ENCODE measurements at places on chromosomes 2 and 18.

- DNase-seq = peak; percentile 24
These were observed 1.7 kb downstream of the TRIP12 start for GRCh38 chr2:229920011-229920641.

GRCh38 chr2:137708311-137708710 lies 256.0 kb upstream of the HNMT start:
- no peak for DNase-seq

GRCh38 chr18:5456577-5457461 lies 87.0 kb downstream of the EPB41L3 start:
- DNase-seq = peak; percentile 66

DNA sequence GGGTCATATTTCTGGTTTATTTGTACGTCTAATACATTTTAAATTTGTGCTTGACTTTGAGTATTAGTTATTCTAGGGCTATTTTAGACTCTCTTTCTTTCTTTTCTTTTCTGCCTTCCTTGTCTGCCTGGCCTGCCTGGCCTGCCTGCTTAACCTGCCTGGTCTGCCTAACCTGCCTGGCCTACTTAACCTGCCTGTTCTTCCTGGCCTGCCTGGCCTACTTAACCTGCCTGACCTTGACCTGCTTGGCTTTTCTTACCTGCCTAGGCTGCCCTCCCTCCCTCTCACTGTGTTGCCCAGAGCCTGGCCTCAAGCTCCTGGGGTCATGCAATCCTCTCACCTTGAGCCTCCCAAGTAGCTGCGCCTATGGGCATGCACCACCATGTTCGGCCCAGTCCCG lies 83.7 kb downstream of the PMAIP1 start:
- no peak for DNase-seq

DNA sequence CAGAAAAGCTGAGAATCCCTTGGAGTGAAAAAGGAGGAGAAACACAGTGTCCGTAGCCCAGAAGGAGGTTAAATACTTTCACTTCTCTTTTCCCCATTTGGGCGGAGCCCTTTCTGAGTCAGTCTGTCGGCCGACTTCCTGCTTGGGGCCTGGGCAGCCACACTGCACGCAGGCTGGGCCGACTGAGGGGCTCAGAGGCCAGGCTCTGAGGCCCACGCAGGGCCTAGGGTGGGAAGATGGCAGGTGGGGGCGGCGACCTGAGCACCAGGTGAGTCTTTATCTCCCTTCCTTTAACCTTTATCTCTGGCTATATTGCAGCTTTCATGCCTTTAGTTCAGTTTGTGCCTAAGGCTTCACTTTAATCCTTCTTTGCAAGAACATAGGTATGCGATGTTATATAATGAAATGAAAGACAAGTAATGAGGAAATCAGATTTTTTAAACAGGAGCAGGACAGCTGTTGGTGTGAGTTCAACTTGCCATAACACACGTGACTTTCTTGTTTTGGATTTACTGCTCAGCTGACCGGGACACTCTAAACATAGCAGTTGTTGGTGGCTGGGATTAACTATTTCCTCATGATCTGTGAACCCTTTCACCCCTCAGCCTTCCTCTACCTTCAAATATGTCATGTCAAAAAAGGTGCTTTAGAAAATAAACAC lies at the start of gene SP100:
SP100 (plus strand) TSS at position 141 of the 661 bp plus-strand sequence; CDS start at position 237, 96 bp downstream.
- DNase-seq = peak; percentile 82

DNA sequence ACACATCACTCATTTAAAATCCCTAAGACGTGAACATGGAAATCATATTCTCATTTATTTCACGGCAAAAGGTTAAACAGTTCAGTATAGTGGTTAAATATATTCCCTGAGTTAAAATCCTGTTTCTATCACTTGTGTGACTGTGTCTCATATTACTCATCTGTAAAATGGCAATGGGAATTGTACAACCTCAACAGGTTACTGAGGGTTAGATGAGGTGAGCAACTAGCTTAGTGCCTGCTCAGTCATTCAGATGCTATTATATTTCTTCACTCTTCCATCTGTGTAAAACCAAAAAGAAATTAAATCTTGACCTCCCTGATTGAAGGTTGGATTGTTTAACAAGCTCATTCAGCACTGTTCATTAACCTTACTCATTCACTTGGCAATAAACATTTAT lies 212.4 kb upstream of the STK17B start:
- no peak for DNase-seq

GRCh38 chr2:202169131-202169530 lies 69.3 kb downstream of the SUMO1 start:
- DNase-seq = no peak

- DNase-seq = no peak
These were observed at the start of gene IL1R2 for GRCh38 chr2:101991721-101992145. TSS of gene IL1R2 (plus strand) at chr2:101991960. CDS start at chr2:102008576, 16,616 bp downstream.

DNA sequence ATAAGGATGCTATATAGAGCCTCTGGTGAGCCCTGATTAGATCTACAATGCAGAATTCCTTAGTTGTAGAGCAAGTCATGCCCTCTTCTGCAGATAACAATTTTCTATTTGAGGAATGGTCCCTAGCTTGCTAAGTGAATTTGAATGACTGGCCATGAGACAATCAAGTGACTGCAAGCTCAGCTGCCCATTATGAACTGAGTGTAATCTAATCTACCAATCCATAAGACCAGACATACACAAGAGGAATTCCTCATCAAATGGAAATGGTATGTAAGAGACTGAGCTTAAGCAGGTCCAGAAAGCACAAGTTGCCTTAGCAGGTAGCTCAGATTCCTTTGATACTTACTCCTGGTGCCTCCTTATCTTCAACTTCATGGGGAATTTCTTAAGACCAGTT lies 4.8 kb upstream of the ANKRD44 start:
- no peak for DNase-seq

- DNase-seq = no peak
These were observed 47.5 kb downstream of the GALNT3 start for GRCh38 chr2:165746501-165746900.

DNA sequence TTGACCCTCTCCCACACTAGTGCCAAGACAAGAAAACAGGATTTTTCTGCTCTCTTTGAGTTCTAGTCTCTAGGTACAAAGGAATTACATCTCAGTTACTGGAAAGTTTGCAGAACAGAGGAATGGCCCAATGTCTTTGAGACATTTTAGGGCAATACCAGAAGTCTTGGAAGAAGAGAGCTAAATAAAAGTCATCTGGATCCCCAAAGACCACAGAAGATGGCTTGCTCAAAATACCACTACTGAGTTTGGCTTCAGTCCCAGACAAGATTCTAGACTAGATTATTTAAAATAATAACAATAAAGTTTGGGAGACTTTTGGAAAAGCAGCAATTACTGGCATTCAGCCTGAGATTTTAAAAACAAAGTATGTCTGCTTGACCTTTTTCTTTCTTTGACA lies 61.9 kb upstream of the HK2 start:
- no peak for DNase-seq

DNA sequence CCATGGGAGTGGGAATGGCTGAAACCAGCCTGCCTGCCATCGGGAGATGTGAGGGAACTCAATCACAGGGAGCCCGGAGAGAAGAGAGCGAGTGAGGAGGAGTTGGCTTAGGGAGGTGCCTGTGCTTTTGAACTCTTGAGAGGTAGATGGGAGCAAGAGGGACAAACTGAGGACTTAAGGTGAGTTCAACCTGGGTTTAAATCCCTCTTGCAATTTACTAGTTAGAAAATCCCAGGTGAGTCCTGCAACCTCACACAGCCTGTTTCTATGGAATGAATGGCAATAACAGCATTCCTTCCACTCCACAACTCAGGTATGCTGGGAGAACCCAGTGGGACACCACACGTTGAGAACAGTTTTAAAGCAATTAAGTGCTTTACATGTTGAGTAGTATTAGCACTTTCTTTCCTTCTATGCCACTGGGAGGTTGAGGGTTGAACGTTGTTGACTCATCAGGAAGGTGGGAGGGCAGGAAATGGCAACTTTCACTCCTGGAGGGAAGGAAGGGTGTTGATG lies 57.3 kb downstream of the VIT start:
- peak; percentile 3 for DNase-seq

DNA sequence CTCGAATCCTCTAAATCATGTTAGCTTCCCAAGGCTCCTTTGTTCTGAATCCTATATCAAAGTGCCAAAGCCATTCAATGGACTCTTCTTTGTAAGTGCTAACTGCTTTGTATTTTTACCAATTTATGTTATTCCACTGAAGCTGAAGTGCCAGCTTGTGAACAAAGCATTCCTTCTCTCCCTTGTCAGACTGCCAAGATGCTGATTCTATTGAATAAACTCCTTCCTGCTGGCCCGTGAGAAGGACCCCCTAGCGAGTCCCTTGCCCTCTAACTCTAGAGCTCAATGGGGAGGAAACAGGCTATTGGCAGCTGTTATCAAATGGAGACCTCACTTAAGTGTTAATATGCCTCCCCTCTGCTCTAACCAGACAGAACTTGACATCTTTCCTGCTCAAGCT lies 1097.9 kb upstream of the CNTNAP5 start:
- peak; percentile 28 for DNase-seq

GRCh38 chr2:49585921-49586320 lies 431.6 kb upstream of the FSHR start:
- no peak for DNase-seq

GRCh38 chr2:167842047-167842446 lies 405.3 kb downstream of the STK39 start:
- DNase-seq = no peak

DNA sequence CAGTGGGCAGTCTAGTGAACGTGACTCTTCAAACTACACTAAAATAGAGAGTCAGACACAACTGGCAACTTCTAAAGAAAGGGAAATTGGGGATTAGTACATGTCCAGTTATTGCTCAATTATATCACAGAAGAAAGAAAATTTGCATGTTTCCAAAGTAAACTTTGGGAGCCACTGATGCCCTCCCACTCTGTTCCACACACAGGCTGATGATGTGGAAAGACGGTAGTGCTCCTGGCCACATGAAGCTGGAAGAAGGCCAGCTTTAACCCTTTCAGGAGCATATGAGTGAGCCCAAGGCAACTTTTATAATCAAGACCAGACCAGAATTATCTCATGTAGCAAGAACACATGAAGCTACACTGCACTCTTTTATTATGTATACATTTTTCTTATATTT lies 141.0 kb downstream of the NR4A2 start:
- DNase-seq = peak; percentile 1

DNA sequence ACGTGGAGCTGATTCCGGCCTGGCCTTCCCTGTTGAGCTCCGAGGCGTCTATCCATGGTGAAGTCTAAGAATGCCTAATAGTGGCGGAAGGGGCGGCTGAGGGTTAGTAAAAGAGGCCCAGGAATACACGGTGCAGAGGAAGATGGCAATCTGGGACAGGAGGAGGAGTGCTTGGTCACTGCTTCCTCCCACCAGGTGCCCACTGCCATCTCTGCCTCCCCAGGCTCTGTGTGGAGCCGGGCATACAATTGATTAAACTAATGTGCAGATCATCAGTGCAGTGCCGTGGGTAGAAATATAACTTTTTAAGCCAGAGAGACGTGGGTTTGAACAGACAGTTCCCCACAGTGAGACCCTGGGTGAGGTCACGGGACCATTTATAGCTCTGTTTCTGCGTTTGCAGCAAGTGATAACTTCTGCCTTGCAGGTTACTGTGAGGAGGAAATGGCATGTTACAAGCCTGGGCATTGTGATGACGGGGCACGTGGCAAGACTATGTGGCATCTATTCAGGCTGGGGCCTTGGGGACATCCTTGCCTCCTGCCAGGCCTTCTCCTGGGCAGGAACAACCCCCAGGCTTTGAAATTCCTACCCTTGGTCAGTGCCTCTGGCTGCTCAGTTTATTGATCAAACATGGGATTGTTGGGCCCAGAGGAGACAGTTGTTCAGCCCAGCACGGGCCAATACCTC lies 204.9 kb downstream of the ASB1 start:
- no peak for DNase-seq

DNA sequence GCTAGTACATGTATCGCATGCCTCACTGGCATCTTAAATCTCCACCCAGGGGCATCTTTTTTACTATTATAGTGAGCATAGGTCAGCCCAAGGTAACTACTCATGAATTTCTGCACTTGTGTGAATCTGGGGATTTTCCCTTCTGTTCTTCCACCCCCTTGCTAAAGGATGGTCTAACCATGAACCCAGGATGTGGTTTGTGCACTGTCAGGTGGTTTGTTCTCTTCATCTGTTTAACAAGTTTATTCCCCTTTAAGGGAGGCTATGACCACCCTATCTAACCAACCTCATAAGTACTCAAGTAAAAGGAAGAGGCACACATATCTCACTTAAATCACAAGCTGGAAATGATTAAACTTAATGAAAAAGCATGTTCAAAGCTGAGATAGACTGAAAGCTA lies 243.0 kb downstream of the RPRM start:
- DNase-seq = no peak

DNA sequence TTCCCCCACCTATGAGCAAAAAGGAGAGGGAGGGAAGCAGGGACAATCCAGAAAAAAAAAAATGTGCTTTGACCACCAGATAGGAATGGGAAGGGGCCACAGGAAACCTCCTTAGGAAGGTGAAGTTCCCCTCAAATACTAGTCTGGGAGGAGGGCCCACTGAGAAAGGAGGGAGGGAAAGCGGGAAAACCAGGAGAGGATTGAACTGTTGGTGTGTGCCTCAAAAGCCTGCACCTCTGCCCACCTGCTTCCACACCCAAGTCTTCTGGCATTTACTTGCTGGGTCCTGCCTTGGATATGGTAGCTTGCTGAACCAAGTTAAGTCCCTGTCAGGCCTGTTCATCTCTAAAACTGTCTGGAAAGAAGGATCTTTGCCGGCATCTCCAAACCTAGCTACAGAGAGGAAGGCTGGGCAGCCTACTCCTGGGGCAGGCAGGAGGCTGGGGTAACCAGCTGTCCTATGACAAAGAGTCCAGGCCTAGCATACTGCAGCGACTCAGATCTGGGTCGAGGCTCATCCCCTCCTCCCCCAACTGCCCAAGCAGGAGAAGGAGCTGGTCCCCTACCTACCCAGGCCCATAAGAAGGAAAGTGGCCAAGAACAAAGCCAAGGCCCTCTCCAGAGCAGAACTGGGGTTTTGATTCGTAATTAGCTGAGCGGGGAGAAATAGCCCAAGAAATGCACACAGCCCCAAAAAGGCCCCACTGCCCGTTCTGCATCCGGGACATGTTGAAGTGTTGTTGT lies 3.0 kb downstream of the EN1 start:
- no peak for DNase-seq

DNA sequence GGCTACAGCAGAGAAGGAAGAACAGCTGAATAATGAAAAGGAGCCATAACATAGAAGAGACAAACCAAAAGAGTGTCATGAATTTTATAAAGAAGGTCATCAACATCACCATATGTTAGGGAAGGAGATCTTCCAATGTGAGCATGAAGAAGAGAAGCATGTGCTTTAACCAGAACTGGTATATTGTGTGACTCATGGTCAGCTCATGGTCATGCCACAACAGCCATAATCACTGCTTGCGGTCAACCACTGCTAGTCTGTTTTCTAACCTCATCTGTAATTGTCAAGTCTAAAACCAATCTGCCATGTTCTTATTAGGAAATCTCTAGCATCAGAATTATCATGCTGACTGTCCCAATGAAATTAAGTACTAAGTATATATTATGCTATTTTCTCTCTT lies 204.1 kb upstream of the VRK2 start:
- no peak for DNase-seq

DNA sequence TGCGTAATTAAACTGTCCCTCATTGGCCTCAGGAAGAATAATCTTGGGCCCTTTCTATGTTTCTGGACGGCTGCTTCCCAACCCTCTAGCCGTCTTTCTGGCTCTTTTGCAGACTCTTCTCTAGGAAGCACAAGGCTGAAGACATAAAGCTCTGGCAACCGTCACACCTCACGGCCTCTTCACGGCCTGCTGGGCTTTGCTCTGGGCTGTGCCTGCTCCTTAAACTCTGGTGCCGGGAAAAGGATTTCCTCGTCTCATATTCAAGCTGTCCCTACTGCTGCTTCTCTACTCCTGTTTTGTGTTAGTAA lies 36.0 kb upstream of the WIPF1 start:
- no peak for DNase-seq
